Caco-2 (cell line): ENCODE measurements at places on chromosomes 11 and 22. TPM values are rescaled to one million over a fixed set of nuclear protein-coding genes. Genes with fewer than 3 reads are reported as not detected.

- peaks cover 26% of the 10 kb centered on the region for H3K4me1 ChIP-seq
- no peak overlapping the region for H3K4me3 ChIP-seq
- H3K36me3 ChIP-seq: no peaks in the 10 kb centered on the region
- no peaks in the 10 kb centered on the region for H3K27me3 ChIP-seq
- no peak for DNase-seq
- no peak overlapping the region for H3K27ac ChIP-seq
These were observed 134.6 kb upstream of the TEAD1 start for GRCh38 chr11:12539572-12539971.

DNA sequence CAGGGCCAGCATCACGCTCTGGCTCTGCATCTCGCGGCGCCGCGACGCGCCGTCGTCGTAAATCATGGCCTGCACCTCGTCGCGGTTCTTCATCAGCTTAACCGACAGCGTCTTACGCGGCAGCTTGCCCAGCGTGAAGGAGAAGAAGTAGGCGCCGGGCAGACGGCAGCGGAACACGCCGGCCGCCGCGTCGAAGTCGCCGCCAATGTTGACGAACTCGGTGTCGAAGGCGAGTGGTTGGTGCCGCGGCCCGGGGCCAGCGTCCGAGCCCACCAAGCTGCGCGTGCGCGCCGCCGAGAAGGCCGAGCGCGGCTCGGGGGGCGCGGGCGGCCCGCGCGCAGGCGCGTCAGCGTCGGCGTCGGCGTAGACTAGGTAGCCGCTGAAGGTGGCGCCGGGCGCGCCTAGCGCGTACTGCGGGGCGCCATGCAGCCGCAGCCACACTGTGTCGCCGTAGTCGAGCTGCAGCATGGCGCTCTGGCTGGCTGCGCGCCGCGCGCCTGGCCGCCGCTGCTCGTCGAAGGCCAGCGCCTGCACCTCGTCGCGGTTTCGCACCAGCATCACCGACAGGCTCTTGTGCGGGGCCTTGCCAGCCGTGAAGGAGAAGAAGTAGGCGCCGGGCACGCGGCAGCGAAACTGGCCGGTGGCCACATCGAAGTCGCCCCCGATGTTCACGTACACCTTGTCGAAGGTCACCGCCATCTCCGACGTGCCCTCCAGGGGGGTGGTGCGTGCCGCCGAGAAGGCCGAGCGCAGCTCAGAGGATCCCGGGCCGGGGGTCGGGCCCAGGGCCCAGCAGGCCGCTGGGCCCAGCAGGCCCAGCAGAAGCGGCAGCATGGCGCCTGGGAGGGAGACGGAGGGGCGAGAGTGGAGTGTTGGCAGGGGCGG lies 3.7 kb downstream of the FAM180B start:
- no peak overlapping the region for H3K4me3 ChIP-seq
- peaks cover 4% of the 10 kb centered on the region for H3K27me3 ChIP-seq
- H3K4me1 ChIP-seq: 0 out of 2 replicates have a peak, but pooled peaks cover 5% of the 10 kb centered on the region
- no peaks in the 10 kb centered on the region for H3K36me3 ChIP-seq
- no peak for DNase-seq
- no peak overlapping the region for H3K27ac ChIP-seq

DNA sequence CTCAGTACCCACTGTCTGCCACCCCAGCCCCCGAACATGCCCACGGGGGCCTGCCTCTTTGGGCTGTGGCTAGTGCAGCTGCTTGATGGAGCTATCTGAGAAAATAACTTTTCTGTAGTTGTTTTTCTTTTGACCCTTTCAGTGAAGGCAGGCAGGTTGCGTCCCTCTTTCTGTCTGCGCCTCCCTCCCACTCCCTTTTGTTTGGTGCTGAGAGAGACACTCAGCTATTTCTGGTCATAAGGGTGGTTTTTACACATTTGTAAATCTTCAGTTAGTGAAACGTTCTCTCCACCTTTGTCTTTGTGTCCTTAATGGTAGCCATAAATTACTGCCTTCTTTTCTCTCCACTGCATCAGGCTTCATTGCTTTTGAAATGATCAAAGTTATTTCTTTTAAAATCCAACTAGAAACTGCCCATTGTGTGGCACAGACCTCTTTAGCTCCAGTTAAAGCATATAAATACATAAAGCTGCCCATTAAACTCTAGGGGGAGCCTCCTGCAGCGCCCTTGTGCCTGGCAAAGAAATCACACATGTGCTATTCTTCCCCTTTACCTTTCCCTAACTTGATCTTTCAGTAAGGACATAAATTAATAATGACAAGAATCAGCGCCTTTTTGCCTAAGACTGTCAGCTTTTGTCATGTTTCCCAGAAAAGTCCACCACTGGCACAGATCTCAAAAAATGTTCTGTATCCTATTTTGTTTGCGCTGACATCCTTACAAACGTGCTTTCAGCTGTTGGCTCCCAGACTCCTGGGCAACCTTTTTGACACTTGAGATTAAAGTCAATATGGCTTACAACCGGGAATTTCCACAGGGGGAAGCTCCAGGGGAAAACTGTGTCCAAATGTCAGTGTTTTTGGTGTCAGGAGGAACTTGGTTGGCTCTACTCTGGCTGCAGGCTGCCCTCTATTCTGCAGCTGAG lies 1.7 kb upstream of the SCUBE2 start:
- no peak for DNase-seq
- no peaks in the 10 kb centered on the region for H3K4me1 ChIP-seq
- no peak overlapping the region for H3K27ac ChIP-seq
- no peaks in the 10 kb centered on the region for H3K27me3 ChIP-seq

- H3K4me1 ChIP-seq: no peaks in the 10 kb centered on the region
- H3K36me3 ChIP-seq: no peaks in the 10 kb centered on the region
- H3K27me3 ChIP-seq: no peaks in the 10 kb centered on the region
These were observed 861.2 kb downstream of the OPCML start for GRCh38 chr11:132670921-132671675.

GRCh38 chr11:39786682-39787081 lies 1672.8 kb downstream of the LRRC4C start:
- H3K4me1 ChIP-seq: no peaks in the 10 kb centered on the region
- no peak for DNase-seq
- no peaks in the 10 kb centered on the region for H3K36me3 ChIP-seq
- H3K27me3 ChIP-seq: no peaks in the 10 kb centered on the region
- H3K27ac ChIP-seq: no peak overlapping the region

DNA sequence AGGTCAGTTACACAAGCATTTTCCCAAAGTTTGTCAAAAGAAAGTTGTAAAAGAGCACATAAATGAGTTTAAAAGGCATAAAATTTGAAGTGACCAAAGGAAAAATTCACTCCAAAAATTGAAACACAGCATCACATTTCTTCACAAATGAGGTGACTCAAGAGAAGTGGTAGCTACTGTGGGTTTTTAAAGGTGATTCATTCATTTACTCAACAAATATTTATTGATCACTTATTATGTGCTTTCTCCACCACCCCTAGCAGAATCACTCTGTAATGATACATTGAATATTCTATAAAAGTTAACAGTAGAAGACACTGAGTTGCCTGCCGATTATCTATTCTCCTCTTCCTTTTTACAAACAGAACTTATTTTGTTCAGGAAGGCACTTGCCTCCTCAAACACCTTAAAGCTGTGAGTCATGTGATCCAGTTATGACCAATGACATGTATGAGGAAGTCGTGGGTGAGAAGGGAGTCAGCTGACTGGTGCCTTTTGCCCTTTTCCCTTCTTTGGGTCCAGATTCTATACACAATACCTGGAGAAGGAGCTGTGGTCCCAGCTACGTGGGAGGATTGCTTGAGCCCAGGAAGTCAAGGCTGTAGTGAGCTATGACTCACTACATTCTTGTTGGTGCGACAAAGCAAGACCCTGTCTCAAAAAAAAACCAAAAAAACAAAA lies 67.7 kb upstream of the CLNS1A start:
- H3K27ac ChIP-seq: peak overlapping the region; percentile 33
- H3K27me3 ChIP-seq: no peaks in the 10 kb centered on the region
- no peak overlapping the region for H3K4me3 ChIP-seq
- peaks cover 19% of the 10 kb centered on the region for H3K4me1 ChIP-seq
- DNase-seq: peak; percentile 89

DNA sequence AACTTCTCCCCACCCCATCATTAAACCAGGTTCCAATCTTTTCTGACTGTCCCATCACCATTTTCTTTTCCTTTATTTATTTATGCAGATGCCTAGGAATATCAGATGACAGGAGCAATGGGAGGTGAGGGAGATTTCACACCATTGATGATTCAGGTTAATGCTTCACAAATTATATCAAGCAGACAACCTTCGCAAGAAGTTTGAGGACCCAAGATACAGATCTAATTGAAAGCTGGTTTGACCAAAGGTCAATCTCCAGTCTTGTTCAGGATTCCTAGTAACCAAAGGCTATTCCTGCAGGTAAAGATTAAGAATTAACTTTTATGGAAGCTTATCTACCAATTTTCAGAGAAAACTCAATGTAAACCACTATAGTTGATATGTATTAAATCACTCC lies 54.4 kb downstream of the SLC35F2 start:
- no peaks in the 10 kb centered on the region for H3K27me3 ChIP-seq
- H3K36me3 ChIP-seq: no peaks in the 10 kb centered on the region
- no peak overlapping the region for H3K4me3 ChIP-seq
- no peak for DNase-seq

DNA sequence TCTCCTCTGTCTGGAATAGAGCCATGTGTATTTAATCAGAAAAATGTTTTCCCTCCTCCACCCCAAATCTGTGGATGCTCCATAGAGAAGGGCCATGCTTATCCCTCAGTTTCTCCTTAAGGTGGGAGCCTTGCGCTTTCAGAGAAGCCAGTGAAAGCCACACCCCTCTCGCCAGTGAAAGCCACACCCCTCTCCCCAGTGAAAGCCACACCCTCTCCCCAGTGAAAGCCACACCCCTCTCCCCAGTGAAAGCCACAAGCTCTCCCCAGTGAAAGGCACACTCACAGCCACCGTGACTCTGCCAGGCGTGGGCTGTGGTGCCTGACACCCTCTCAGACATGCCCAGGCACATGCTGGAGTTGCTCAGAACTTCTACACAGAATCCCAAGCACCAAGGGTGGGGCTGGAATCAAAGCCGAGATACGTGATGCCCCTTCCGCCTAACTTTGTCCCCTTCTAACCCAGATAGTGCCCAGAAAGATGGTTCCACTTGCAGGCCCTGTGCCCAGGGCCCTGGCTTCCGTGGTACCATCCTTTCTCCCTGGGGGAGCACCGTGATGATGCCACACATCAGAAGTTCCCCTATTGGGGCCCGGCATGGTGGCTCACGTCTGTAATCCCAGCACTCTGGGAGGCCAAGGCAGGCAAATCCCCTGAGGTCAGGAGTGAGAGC lies 16.5 kb upstream of the PRR5 start:
- peak overlapping the region; percentile 92 for H3K27ac ChIP-seq
- H3K36me3 ChIP-seq: no peaks in the 10 kb centered on the region
- H3K27me3 ChIP-seq: no peaks in the 10 kb centered on the region
- no peak overlapping the region for H3K4me3 ChIP-seq

DNA sequence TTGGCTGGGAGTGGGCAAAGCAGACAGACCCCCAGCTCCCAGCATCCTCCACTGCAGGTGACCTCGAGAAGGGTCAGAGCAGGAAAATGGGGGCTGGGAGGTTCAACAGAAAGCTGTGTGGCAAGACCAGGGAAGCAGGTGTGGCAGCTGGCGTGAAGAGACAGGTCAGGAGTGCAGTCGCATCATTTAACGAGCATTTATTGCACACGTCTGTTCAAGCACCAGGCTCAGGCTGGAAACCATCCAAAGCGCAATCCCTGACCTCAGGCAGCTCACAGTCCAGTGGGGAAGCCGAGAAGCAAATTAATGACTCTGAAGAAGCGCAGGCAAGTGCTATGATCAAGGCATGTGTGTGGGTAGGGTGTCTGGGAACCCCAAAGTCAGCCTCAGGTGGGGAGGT lies 7.4 kb downstream of the SLC25A45 start:
- DNase-seq: no peak
- H3K27me3 ChIP-seq: no peaks in the 10 kb centered on the region
- H3K4me1 ChIP-seq: peaks cover 46% of the 10 kb centered on the region
- H3K4me3 ChIP-seq: no peak overlapping the region
- H3K36me3 ChIP-seq: no peaks in the 10 kb centered on the region

GRCh38 chr11:97610854-97611253 lies 1221.0 kb downstream of the JRKL start:
- no peaks in the 10 kb centered on the region for H3K36me3 ChIP-seq
- no peak overlapping the region for H3K27ac ChIP-seq

DNA sequence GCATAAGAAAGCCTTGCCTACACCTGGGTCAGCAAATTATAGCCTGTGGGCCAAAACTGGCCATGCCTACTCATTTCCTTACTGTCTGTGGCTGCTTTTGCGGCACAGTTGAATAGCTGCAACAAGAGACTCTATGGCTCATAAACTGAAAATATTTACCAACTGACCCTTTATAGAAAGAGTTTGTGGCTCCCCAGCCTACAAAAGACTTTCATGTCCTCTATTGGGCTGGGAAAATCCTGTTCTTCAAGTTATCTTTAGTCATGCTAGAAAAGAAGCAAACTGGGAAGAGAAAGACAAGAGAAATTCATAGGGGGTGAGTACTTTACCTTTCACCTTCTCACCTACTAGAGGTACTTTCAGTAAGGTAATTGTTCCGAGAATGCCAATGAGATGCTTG lies 175.1 kb downstream of the SWAP70 start:
- DNase-seq: no peak
- H3K27ac ChIP-seq: no peak overlapping the region
- H3K36me3 ChIP-seq: no peaks in the 10 kb centered on the region
- H3K4me1 ChIP-seq: peaks cover 9% of the 10 kb centered on the region; the same call in 1 of the 2 replicates
- H3K27me3 ChIP-seq: no peaks in the 10 kb centered on the region

GRCh38 chr11:67464411-67465188 lies 4.5 kb downstream of the TMEM134 start:
- H3K27ac ChIP-seq: peak overlapping the region; percentile 86
- DNase-seq: peak; percentile 99
- H3K27me3 ChIP-seq: no peaks in the 10 kb centered on the region
- peaks cover 27% of the 10 kb centered on the region for H3K4me1 ChIP-seq
- peak overlapping the region; percentile 89 for H3K4me3 ChIP-seq

GRCh38 chr11:123438131-123438627 lies 8.1 kb downstream of the GRAMD1B start:
- peak overlapping the region; percentile 19 for H3K27ac ChIP-seq
- DNase-seq: peak; percentile 57
- H3K4me1 ChIP-seq: no peaks in the 10 kb centered on the region
- H3K36me3 ChIP-seq: no peaks in the 10 kb centered on the region
- no peaks in the 10 kb centered on the region; the same call in 1 of the 2 replicates for H3K27me3 ChIP-seq

GRCh38 chr11:71158936-71159335 lies 93.4 kb downstream of the SHANK2 start:
- no peak overlapping the region for H3K4me3 ChIP-seq
- DNase-seq: no peak
- H3K27ac ChIP-seq: no peak overlapping the region
- H3K36me3 ChIP-seq: peaks cover 5% of the 10 kb centered on the region; the same call in 1 of the 2 replicates
- peaks cover 18% of the 10 kb centered on the region for H3K4me1 ChIP-seq
- H3K27me3 ChIP-seq: no peaks in the 10 kb centered on the region

The PDHX gene
- 78.5 and 85.4 TPM in 2 replicates for total RNA-seq

The IRAG1 gene
- 0.35 and 0.64 TPM in 2 replicates for total RNA-seq

The PATE2 gene
- not detected in 2 replicates for total RNA-seq

The SCN3B gene
- 0.77 and 0.82 TPM in 2 replicates for total RNA-seq

The IL17REL gene
- total RNA-seq: not detected in 2 replicates

The ACRV1 gene
- total RNA-seq: not detected in 2 replicates

The CCDC87 gene
- 1.0 TPM in 2 replicates for total RNA-seq

The KRTAP5-1 gene
- not detected in 2 replicates for total RNA-seq

The MB gene
- 0.28 and 0.77 TPM in 2 replicates for total RNA-seq

The SMTNL1 gene
- total RNA-seq: 0.18 TPM in 1 of 2 replicates, not detected in the other
